ENCODE measurements at places on chromosomes 7 and 10. TPM values are rescaled to one million over a fixed set of nuclear protein-coding genes. Genes with fewer than 3 reads are reported as not detected.

GRCh38 chr10:69222157-69223027, 2.3 kb downstream of the HKDC1 start:
- DNase-seq = no peak

- DNase-seq = no peak
These were observed 417.1 kb downstream of the MAGI2 start for GRCh38 chr7:79036356-79036755.

DNA sequence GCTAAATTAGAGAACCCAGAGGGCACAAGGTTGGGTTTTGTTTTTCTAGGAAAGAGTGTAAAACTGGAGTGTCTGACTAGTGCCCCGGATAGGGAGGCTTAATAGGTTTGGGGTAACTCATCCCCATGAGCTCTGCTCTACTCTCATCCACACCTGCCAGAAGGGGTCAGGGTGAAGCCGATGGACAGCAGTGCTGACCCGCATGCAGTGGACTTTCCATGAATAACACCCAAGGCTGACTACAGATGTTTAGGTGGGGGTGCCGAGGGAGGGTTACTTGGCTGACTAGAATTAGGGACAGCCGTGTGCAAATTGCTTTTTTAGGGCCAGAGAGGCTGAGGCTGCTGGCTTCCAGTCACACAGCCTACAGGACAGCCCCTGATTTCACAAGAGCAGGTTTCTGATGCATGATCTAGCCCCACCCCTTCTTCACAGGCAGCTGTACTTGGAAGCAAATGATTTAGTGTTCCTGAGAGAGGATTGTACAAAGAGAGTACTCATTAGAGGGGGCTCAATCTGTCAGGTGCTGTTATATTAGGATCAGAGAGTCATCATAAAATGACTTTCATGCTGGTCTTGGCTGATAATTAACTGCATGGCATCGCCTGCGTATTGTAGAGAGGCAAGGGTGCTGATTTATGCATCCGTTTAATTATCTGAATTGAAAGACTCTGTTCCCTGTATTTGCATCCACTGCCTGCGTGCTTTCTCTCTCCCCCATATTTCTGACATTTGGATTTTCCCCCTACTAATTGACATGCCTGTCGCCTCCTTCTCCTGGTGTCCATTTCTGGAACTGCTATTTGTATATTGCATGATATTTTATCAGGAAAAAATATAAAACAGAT, 9.5 kb downstream of the INHBA start:
- DNase-seq = no peak

GRCh38 chr7:151279868-151280267, 31.4 kb upstream of the SMARCD3 start:
- DNase-seq = no peak

- DNase-seq = peak; percentile 78
These were observed 13.7 kb upstream of the WAPL start for GRCh38 chr10:86535132-86535882.

DNA sequence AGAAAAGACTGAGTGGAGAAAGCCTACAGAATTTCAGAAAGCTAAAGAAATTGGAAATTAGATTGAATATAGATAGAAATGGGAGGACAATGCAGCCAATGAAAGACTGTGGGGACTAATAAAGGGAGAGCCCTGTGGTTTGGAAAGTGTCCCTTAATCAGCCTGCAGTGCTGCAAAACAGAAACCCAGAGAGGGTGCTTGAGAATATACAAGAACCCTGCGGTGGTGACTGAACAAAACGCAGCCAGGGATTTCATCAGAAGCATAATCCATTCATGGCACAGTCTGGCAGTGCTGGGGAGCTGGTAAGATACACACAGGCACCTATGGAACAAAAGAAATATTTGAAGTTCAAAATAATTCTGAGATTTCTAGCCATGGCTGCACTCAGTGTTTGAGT, 19.1 kb downstream of the CEP41 start:
- no peak for DNase-seq

DNA sequence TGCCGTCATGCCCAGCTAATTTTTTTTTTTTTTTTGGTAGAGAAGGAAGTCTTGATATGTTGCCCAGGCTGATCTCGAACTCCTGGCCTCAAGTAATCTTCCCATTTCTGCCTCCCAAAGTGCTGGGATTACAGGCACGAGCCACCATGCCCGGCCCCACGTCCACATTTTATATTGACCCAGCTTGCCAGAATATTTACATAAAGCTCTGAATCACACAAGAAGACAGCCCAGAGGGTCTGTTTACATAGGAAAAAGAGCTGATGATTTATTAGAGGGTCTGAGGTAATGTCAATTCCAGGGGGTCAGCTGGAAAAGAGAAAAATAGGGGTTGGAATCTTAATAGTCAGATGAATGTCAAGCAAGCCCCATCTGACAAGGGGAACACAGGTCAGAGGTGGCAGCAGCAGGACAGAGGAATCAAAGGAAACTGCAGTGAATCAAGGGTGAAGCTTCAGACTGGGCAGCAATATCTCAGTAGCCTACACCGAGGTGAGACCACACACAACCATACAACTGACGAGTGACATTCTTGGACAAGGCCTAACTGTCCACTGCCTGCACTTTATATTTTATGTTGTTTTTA, 15.8 kb upstream of the SLF2 start:
- DNase-seq = no peak

- DNase-seq = no peak
These were observed 131.0 kb upstream of the BET1 start for GRCh38 chr7:94135180-94135579.

GRCh38 chr10:58704226-58704625, 191.6 kb downstream of the BICC1 start:
- DNase-seq = no peak

DNA sequence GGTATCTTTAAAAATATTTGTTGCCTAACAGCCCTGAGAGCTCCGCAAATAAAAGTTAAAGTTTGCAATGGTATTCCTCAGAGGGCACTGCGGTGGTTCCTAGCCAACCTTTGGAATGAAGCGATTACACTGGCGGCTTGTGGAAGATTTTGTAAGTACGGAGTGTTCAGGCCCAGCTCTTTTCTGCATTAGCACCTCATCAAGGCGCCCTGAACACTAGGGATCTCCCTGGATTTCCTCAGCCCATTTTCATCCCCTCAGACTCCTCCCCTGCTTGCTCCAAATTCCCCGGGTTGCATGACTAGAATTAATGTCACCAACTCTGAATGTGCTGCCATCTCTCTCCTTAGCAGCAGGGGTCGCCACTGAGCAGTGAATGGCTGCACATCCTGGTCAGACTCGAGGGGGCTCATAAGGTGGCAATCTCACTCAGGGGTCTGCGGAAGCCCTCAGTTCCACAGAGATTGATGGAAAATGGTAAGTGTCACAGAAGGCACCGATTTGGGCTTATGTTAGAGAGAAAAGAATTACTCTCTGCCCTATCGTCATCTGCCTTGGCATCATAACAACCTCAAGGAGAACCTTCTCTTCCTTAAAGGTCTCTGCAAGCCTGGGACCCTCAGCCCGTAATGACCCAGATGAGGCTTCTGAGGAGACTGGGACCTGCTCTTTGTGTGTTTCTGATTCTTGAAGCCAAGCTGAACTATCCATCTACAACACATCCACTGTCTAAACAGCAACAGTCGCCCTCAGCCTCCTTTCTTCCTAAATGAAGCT, 262.8 kb upstream of the AOAH start:
- DNase-seq = peak; percentile 69

DNA sequence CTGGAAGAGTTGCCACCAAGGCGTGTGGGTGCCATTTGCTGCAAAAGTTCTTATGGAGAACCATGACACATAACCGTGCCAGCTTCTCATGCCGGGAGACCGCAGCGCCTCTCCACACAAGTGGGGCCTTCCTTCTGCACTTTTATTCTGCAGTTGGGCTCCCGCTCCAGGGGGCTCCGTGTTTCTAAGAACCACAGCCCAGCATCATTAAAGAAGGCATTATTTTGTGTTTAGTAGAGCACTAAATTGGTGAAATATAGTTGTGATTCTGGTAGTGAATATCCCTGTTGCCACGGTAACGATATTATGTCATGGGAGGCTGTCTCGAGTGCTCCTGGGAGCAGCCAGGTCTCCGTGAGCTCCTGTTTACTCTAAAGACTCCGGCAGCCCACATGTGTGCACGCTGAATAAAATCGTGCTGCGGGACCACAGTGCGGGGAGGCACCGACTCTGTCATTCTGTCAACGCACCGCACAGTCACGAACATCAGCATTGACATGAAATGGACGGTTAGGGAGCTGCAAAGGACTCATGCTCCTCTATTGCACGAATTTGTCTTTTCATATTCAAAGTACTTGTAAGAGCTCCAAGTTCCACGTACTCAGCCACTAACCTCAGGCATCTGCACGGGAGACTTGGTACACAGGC, 68.8 kb upstream of the PITRM1 start:
- no peak for DNase-seq

- DNase-seq = no peak
These were observed 4.1 kb downstream of the TSPAN14 start for GRCh38 chr10:80458263-80458625.

DNA sequence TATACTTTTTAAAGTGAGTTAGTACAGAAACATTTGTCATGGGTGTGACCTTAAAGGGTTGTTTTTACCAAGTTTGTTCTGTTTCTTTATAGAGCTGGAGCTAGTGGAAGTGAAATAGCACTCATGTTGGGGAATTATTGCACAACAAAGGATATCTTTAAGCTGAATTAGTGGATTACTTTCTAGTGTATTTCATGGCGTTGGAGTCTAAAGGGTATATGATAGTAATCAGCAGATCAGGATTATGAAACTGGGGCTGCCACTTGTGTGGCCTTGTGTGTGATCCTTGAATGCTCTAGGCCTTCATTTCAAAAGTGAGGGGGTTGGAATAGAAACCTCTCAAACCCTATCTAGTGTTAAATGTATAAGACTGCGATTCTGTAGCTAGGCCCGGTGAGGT, 123.6 kb downstream of the LYZL1 start:
- DNase-seq = no peak

- DNase-seq = peak; percentile 21
These were observed 259.3 kb upstream of the TCERG1L start for GRCh38 chr10:131570716-131571307.

- no peak for DNase-seq
These were observed 98.1 kb upstream of the AGBL3 start for GRCh38 chr7:134888141-134888740.

DNA sequence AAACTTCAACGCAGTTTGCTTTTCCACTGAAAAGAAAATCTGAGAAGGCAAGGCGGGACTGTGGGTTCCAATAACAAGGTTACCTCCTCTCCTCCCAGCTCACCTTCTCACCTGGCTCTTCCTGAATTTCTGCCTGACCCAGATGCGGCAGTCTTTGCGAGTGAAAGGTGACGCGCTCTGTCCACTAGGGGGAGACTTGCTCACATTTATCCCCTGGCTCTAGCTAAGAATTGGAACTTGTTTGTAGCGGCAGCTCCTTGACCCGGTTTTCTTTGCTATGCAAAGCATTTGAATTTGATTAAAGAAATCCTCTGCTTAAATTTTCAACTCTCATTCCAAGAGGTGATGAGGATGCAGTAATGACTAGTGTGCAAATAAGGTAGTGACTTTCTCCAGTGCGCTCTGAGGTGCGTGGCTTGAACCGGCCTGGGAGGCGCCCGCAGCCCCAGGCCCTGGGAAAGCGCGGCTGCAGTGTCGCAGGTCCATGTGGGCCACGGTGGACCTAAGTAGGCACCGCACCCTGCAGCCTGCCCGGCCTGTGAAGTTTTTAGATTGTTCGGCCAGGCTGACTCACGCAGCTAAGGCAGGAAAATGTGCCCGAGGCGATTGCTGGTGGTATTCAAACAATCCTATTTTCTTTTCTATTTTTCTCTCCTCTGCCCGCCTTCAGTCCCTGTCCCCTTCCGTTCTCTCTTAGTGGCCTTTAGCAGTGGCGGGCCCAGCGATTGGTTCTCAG, 336.9 kb upstream of the NPSR1 start:
- DNase-seq = peak; percentile 61

GRCh38 chr10:103645141-103646054, 151.9 kb downstream of the NEURL1 start:
- no peak for DNase-seq

GRCh38 chr10:47230482-47230881, 69.5 kb upstream of the GDF10 start:
- no peak for DNase-seq

DNA sequence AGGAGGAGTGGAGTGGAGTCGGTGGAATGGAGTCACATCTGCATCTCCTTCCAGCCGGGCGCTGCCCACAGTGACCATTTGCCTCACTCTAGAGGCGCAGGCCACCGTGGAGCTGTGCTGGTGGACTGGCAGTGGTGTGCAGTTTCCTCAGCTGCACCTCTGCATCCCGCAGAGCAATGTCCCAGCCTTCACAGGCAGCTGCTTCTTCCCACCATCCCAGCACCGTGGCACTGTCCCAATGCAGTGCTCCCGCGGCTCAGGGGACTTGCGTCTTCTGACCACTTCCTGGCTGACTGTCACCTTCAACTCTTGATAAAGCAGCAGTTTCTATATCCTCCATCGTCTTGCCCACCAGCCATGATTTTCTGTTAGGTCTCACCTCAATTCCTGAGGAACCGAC, 90.3 kb upstream of the SFMBT2 start:
- DNase-seq = no peak

DNA sequence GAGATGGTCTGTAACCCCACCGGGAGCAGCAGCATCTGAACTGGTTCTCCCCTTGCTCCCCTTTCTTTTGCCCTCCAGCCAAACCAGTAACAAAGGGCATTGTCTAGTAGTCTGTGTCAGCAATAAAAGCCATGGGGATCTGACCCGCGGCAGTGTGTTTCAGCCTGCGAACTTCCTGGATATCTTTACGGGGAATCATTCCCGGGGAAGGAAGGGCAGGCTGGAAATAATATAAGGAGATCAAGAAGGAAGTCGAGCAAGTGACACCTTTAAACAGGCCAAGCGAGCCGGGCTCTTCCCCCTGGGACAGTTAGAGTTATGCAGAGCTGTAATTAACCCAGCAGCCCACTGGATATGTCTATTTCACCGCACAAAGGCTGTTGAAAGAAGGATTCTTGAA, 661.2 kb upstream of the GALNT17 start:
- no peak for DNase-seq

GRCh38 chr10:77905086-77905748, 21.3 kb downstream of the DLG5 start:
- DNase-seq = no peak

DNA sequence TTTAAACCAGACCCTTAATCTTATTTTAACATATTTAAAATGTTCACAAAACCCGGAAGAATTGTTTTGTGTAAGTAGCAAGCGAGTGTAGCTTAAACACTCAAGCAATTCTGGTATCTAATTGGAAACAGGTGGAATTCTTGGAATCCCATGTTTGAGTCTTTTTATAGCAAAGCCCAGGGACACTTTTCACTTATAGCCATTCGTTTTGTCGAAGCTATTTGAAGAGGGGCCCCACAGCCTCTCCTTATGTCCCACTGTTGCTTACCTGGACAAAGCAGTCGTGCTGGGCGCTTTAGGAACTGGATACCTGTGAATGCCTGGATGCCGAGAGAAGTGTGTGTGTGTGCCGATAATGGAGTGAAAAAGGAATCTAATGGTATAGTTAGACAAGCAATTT, 3.3 kb downstream of the CUX1 start:
- DNase-seq = no peak

Gene HKDC1
- 12.0 TPM for total RNA-seq

Gene PRRT4
- 4.0 TPM for total RNA-seq

Gene SIRT1
- 35.8 TPM for total RNA-seq

Gene RARRES2
- total RNA-seq = 261 TPM

Gene CALHM3
- total RNA-seq = not detected

Gene POP7
- total RNA-seq = 16.6 TPM

Gene LRRC17
- 4.2 TPM for total RNA-seq

Gene LAMB1
- 303 TPM for total RNA-seq

Gene BBIP1
- total RNA-seq = 42.0 TPM
